ENCODE measurements at places on chromosomes 16 and 17.
A peak's percentile ranks its signal among the peaks of the same experiment; 100 is the strongest.

DNA sequence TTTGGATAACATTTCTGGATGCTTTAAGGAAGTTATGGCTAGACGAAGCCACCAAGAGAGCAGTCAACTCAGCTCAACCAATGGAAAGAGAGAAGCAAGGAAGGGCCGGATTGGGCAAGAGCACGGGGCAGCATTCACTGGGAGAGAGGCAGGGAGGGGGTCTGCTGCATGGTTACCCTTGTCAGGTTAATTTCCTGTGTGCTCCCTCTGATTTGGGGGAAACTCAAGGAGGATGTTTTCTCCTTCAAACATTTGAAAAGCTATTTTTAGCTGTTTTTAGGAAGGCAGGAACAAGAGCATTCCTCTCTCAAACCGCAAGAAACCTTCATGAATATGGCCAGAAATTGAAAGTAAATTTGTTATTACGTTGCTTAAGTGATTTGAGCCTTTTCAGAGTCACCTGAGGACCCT, 118.5 kb upstream of the ZFHX3 start:
- peak; percentile 32 for DNase-seq

- DNase-seq: no peak
Observed at GRCh38 chr17:59186850-59187249, 23.0 kb upstream of the SMG8 start.

DNA sequence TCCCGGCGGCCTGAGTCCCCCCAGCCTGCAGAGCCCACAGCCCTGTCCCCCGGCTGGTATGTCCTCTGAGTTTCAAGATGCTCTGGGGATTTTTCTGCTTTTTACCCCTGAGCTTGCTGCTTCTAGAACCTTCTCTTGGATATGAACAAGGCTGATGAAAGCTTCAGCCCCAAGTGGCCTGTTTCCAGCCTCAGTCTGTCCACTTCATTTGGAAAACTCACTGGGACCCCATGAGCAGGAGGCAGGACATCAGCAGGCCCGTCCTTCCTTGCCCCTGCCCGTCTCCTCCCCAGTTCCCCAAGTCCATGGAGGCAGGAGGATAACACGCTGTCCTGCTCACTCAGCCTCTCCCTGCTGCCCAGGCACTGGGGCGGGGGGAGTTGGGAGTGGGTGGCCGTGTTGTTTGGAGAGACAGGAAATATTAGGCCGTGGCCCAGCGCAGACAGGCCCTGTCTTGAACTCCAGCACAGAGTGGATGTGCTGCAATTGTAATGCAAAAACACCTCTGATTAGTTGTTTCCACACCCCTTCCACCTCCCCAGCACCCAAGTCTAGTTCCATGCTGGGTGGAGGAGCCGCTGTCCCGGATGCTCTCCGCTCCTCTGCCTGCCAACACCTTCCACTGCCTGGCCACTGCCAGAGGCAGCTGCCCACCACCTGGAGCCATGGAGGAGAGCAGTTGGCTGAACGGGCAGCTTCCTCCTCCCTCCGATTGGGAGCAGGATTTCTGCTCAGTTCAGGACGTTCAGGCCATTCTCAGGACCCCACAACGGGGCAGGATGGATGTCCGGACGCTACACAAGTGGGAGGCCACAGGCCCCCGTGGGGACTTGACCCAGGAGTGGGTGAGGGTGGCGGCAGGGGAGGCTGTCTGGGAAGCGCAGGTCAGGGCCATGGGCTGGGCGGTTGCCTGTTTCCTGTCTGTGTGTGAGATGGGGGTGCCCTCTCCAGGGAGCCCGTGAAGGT, 216.9 kb upstream of the GSE1 start:
- no peak for DNase-seq

GRCh38 chr17:8447799-8448198, 12.1 kb downstream of the NDEL1 start:
- peak; percentile 10 for DNase-seq

DNA sequence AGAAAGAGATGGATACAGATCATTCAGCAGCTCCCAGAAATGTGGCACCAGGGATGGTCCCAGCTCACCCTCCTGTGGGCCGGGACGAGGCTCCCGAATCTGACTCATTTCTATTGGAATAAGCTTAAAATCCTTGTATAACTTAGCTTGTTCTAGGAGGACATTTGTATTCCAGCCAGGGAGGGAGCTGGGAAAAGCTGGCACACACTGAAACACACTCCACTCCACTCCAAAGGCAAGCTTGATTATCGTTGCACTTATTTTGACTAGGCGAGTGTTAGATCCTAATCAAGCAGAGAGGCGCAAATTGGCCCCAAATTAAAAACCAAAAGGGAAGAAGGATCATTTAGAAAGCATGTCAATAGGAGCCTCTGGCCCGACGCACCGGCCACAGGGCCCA, 339.5 kb downstream of the HS3ST4 start:
- no peak for DNase-seq

DNA sequence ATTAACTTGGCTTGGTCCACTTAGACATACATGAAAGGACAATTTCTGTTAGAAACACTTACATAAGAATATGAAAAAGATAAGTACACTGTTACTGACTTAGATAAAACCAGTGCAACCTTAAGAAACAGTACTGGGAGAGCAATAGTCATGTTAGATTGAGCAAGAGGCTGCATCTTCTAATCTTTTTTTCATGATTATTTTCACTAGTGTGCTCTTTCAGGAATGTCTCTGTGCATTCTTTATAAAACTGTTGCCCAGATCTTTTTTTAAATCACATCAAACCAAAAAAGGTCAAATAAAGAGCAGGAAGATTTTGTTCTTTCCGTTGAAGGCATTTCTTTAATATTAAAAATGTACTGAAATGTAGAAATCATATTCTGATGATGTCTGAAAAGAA, 100.7 kb upstream of the AXIN2 start:
- no peak for DNase-seq

DNA sequence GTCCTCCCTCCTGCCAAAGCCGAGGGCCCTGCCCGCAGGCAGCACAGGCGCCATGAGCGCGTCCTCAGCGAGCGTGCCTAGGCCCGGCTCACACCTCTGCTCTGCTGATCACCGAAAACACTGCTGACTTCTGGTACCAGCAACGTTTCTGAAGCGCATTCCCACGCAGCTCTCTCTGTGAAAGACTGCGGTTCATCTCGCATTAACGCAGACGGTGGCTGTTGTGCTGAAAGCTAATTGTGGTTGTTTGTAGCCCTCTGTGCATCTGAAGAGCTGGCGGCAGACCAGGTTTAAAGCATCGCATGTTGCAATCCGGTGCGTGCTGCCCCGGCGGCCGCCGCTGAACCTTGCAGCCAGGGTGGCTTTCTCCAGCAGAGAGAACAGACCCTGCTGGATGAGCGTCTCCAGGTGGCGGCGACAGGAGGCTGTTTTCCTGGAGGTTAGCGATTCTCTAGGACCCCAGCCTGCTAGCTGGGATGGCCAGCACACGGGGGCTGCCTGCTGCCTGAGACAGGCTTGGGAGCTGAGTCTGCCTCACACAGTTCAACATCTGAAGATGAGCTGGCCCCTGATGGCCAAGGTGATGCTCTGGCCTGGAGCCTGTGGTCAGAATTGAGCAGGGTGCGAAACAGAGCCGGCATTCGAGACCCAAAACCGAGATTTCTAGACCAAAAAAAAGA, 49.8 kb upstream of the CHMP6 start:
- DNase-seq: no peak

GRCh38 chr16:21620592-21620991, 21.2 kb downstream of the METTL9 start:
- DNase-seq: no peak

GRCh38 chr16:88972349-88972748, 4.7 kb downstream of the CBFA2T3 start:
- DNase-seq: no peak

DNA sequence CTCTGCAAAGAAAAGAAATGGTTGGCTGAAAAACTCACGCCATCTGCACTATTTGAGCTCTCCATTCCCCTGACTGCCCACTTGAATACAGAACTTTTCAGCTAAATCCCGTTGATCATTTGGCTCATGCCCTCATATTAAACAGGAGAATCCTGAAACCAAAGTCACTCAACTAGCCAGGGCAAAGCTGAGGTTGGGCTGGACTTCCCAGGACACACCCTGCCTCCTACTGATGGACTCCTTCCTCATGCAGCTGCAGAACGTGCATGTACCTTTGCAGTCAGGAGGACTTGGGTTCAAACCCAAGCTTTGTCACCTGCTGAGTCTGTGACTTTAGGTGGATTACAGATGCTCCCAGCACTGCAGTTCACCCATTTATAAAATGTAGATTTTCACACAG, 7.7 kb downstream of the ASIC2 start:
- no peak for DNase-seq

- DNase-seq: no peak
Observed at GRCh38 chr16:252366-253337, 18.0 kb downstream of the FAM234A start.

GRCh38 chr16:86431540-86431939, 78.8 kb upstream of the FOXF1 start:
- DNase-seq: no peak

DNA sequence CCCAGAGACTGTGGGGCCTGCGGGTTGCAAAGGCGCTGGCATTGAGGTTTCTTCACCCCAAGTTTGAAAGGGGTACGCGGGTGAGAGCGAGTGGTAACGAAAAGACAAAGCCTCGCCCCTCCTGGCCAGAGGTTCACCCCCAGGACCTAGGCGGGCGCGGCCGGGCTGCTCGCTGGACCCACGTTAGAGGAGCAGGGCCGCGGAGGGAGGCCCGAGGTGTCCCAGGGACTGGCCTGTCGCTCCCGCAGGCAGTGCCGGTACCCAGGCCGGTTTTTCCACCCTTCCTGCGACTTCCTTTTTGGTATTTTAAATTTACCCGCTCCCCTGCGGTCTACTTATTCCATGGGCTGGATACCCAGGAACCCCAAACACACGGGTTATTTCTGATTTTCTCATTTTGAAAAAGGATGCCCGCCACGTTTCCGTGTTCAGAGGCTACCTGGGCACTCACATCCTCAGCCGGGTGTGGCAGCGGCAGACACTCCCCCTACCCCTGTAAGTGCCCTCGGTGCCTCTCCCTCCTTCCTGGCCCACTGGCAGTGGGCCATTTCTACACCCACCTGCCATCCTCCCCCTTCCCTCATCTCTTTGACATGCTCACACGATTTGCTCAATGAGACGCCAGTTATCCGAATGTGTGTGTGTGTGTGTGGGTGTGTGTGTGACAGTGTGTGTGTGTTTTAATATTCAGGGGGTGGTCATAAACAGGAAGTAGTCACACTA, 1.6 kb upstream of the FOXL1 start:
- DNase-seq: no peak

GRCh38 chr17:82924214-82924613, 84.4 kb upstream of the ZNF750 start:
- no peak for DNase-seq

DNA sequence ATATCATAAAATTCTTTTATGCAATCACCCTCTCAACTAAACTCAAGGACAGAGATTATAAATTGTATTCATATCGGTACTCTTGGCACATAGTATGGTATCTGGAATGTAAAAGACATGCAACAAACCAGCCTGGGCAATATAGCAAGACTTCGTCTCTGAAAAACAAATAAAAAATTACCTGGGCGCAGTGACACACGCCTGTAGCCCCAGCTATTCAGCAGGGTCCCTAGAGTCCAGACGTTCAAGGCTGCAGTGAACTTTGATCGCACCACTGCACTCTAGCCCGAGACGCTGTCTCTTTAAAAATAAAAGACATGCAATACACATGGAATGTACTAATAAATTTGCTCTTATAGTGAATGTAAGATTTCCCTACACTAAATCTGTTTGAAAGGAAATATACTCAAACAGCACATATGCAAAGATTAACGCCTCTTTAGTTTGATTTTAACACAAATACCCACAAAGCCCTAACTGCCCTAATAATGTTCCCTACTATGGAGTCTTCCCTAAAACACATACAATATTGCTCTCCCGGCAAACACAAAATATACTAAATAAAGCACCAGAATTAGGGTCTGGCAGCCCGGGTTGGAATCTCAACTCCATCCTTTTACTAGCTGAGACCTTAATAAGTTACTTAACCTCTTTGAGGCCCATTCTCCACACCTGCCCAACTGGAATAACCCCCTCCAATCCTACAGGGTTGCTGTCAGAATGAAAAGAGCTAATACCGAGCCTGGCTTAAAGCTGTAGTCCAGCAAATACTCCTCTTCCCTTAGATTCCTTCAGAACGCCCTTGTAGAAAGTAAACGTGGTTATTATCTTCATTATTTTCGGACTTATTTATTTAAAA, 1.2 kb downstream of the ABCA5 start:
- DNase-seq: peak; percentile 74

DNA sequence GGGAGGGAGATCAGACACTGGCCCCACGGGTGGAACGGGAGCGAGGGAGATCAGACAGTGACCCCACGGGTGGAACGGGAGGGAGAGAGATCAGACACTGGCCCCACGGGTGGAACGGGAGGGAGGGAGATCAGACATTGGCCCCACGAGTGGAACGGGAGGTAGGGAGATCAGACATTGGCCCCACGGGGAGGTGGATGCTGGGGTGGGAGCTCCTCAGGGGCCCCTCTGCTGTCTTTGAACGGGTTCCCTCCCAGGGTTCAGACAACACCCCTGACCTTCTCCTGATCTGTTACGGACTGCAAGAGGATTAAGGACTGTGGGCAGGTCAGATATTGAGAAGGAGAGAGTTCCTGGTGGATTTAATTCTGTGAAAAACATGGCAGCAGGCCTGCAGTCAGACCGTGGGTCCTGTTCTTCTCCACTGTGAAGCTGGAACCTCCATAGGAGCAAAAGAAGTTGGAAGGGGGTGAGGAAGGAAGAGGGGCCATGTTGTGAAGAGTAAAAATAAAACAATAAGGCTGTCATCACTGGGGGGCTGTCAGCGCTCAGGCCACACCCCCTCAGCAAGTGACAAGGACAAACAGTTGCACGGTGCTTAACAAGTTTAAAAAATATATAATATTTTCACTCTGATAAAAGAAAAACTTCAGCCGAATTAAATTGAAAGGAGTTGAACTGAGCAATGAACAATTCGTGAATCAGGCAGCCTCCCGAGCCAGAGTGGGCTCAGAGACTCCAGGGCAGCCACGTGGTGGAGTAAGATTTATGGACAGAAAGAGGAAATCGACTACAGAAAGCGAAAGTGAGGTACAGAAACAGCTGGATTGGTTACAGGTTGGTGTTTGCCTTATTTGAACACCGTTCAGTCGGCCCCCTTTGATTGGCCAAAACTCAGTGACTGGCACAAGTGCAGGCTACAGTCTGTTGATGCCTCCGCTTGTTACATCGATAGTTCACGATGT, 348.7 kb upstream of the TNRC6C start:
- no peak for DNase-seq

GRCh38 chr16:79473456-79473855, 127.1 kb downstream of the MAF start:
- DNase-seq: no peak
